Activated T-helper 2 cell treated with anti-CD3 and anti-CD28 coated beads, Interferon-gamma antibody, Interleukin-2, Interleukin-4, amounts not matched to agents 10 μg/mL and 5 μg/mL and 100 μg/mL, durations not matched to agents 14 hours and 24 hours and 36 hours (primary cell): ENCODE measurements at places on chromosomes 1 and 21. TPM values are rescaled to one million over a fixed set of nuclear protein-coding genes. Genes with fewer than 3 reads are reported as not detected.

DNA sequence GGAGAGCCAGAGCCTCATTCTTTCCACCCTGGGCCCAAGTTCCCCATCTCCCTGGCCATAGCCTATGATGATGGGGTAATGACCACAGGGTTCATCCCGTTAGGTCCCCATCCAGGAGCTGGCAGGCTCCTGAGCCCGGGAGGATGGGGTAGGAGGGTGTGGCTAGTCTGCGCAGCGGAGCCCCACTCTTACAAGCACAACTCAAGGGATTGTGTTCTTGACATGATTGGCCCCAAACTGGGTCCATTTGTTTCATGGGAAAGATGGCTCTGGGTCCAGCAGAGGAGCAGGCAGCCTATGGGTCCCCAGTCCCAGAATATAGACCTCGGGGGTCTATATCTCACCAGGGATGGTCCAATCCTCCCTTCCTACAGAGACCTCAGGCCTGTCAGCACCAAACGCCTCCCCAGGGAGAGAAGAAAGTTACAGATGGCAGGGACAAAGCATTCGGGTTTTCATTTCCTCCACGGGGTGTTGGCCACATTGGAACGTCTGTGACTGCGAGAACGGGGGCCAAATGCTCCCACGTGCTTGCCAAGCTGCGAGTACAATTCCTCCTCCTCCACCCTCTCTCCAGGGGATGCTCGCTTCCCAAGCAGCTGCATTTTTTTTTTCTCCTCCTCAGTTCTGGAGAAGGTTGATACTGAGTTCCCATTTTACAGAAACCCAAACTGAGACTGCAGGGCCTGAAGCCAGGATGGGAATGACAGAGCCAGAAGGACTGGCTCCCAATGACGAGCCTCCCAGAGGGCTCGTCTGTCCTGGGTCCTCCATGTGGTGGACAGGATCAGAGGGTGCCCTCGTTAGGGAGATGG, 71.0 kb downstream of the DHRS3 start:
- no peak for DNase-seq

- DNase-seq = no peak
These were observed 77.0 kb downstream of the MORN1 start for GRCh38 chr1:2314273-2314802.

- no peak for DNase-seq
These were observed 26.2 kb downstream of the VPS45 start for GRCh38 chr1:150093805-150094204.

DNA sequence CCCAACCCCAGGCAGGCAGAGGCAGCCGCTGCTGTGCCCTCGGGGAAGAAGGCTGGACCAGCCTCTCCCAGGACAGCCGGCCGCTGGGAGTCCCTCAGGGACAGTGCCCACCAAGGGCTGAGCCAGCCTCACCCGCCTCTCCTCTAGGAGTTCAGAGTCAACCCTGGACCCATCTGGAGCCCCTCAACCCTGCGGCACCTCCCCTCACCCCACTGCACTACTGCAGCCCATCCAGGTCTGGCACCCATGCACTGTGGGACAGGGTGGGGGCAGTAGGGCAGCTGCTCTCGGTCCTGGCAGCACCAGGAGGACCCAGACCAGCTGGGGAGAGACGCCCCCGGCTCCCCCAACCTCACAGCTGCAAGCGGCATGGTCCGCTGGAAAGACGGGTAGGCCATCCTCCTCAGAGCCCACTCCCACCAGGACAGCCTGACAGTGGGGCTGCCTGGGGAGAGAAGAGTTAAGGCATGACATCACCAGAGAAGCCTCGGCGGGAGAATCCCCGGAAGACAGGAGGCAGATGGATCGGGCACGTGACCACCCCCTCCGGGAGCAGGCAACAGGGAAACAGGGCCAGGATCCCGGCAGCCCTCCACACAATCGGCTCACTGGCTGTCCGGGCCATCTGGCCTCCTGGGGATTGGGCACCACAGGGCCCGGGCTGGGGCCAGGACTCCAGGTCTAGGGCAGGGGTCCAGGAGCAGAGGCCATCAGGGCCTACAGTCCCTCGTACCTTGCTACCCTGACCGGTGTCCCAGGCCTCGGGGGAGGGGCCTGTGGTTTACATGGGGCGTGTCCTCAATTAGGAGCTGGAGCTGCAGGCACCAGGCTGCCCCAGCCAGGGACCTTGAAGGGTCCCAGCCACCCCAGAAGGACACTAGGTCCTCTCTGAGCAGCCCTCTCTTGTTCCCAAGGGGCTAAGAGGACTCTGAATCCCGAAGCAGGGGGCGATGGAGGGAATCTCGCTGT, 3.1 kb downstream of the ACAP3 start:
- no peak for DNase-seq

DNA sequence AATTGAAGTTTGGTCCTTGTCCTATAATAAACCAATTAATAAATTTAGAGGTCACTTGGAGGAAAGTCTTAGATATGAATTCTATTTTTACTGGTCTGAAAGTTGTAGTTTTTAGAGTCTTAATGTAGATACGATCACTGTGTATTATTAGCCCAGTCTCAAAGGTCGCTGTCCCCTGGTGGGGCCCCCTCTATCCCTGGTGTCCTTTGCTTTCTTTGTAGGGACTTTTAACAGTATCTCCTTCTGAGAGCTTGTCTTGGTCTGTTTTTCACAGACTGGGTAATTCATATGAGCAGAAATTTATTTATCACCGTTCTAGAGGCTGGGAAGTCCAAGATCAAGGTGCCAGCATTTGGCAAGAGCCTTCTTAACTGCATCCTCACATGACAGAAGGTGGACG, 18.5 kb downstream of the CHD1L start:
- DNase-seq = no peak

Gene CFHR1
- total RNA-seq = not detected in 2 replicates

DNA sequence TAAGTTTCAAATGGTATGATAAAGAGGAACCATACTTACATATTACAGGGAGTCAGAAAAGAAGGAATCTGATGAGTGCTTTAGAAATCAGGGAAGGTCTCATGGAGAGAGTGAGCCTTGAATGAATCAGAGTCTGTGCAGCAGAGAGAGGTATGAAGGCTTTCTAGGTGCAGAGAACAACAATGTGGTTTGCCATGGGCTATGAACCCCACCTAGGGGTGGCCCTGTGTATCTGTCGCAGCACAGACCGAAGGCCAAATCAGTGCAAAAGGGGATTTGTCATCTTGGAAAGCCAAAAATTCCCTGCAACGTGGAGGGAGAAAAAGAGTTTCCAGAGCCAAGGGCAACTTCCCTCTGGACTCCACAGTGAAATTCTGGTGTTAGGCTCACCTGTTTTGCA, 3.5 kb downstream of the PAPPA2 start:
- DNase-seq = no peak

DNA sequence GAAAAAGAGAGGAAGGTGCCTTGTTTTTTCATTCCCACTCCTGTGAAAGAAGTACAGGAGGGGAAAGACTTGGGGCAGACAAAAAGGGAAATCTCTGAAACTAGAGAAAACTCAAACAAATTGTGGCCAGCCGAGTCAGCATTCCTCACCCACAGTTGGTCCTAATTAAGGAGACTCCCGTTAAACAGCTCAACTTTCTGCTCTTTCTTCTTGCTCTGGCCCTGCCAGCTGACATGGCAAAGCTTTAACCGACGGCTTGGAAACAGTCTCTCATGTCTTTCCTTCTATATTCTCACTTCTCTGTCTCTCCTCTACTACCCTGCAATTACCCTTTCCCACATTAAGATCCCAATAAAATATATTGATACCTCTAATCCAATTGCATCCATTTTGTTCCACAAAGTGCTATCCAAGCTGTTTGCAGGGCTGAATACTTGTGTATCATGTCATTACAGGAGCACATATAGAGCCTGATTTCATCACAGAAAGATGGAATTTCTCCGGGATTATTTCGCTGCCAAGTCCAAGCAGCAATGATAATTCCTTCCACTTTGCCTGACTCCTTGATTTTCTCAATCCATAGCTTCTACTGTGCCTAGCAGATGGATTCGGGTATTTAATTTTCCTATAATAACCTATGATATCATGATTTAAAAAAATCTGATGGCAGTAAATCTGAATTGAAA, 65.4 kb upstream of the IPO9 start:
- DNase-seq = no peak

Gene DNAH14
- 0.32 and 0.92 TPM in 2 replicates for total RNA-seq

- DNase-seq = no peak
These were observed 71.2 kb downstream of the DPYD start for GRCh38 chr1:97849345-97850340.

DNA sequence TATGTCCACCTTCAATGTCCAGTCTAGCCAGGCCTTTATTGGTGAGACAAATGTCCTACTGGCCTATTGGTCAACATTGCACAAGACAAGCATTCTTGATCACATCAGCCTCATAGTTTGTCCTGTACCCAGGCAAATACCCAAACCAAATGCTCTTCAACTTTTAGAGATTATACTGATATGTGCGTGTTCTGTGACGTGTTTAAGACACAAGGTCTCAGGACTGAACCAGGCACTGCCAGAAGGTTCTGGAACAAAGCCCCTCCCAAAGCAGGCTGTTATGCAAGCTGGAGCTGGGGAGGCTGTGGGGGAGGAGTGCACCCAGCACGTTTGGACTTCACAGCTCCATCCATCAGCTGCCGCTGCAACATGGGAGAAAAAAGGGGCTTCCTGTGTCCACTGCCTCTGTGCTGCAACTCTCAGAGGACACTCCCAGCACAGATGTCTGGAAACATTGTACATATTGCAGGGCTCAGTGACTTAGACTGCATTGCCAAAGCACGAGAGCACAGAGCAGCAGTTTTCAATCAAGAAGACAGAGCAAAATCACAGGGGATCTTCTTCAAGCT, 45.9 kb downstream of the NID1 start:
- no peak for DNase-seq

DNA sequence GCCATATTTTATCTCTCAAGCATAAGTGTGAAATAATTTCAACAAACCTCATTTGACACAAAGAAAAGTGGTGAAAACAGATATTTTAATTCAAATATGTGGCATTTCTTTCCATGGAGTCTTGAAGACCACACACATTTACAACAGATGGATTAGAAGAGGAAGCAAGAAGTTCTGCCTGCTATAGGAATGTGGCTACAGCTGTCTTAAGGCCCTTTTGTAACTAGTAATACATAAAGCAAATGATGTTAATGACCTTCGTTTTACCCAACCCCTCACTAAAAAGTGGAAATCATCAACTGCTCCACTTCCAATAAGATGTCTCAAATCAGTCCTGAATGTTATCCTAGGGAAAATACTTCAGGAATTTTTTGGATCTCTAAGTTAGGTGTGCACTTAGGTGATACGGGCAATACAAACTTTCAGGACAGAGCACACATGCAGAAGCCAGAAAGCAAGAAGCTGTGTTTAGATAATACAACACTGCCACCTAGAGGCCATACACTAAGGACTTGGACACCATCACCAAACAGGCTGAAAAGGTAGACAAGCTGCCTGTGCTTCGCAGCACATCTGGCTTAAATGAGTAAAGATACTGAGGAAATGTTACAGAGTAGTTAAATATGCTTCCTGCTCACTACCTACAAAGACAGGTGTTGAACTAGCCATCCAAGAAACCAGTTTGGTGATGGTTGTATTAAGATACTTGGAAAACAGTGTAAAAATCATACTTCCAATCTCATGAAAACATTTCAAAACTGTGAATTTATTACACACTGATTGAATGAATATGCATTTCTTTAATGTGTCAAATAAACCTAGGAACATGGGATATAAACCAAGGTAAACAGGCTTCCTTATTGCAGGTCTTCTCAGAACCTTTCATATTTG, 24.4 kb downstream of the RRAGC start:
- DNase-seq = peak; percentile 41

GRCh38 chr1:42934541-42935312, 23.9 kb downstream of the SLC2A1 start:
- DNase-seq = no peak

Gene PTPRF
- total RNA-seq = 3.0 and 3.2 TPM in 2 replicates

- no peak for DNase-seq
These were observed 3.4 kb downstream of the YTHDF2 start for GRCh38 chr1:28740118-28740517.

Gene OR14A2
- not detected in 2 replicates for total RNA-seq

DNA sequence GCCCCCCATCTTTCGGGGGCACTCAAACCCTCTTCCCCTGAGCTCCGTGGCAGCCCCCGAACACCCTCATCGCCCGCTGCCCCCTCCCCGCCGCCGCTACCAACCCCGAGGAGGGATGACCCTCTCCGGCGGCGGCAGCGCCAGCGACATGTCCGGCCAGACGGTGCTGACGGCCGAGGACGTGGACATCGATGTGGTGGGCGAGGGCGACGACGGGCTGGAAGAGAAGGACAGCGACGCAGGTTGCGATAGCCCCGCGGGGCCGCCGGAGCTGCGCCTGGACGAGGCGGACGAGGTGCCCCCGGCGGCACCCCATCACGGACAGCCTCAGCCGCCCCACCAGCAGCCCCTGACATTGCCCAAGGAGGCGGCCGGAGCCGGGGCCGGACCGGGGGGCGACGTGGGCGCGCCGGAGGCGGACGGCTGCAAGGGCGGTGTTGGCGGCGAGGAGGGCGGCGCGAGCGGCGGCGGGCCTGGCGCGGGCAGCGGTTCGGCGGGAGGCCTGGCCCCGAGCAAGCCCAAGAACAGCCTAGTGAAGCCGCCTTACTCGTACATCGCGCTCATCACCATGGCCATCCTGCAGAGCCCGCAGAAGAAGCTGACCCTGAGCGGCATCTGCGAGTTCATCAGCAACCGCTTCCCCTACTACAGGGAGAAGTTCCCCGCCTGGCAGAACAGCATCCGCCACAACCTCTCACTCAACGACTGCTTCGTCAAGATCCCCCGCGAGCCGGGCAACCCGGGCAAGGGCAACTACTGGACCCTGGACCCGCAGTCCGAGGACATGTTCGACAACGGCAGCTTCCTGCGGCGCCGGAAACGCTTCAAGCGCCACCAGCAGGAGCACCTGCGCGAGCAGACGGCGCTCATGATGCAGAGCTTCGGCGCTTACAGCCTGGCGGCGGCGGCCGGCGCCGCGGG, 837 bp downstream of the FOXD3 start:
- DNase-seq = peak; percentile 43

DNA sequence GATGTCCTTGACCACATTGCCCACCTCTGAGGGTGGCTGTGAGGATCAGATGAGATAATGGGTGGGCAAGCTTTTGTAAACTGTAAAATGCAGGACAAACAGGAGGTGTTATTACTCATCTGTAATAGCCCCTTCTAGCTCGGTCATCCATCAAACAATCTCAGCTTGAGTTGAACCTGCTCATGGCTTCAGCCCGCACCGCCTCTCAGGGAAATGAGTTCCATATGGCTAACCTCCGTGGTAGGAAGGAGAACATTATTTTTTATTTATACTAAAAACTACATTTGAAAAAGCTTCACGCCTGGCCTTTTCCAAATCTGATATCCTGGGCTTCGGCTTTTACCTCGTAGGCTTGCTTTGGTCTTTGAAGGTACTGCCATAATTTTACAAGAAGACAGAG, 116.2 kb upstream of the USP24 start:
- DNase-seq = no peak

DNA sequence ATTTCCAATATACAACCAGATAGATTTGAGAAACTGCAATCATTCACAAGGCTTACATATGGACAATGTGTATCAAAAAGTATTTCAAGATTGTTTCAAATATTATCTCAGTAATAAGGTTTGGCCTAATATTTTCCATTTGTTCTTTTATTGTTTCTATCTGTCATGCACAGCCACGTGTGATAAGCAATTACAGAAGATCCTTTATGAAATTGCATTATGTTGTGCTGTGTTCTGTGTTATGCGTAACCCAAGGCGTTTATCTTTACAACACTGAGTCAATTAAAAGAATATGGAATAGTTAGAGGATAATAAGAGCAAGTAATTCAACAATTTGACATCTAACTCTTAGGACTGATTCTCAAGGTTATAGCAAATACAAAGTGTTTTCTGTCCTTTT, 1009.3 kb upstream of the PRMT6 start:
- no peak for DNase-seq

GRCh38 chr1:31435471-31436409, 22.7 kb downstream of the SERINC2 start:
- no peak for DNase-seq

Gene RNU1-1
- 2,033 and 2,369 TPM in 2 replicates for total RNA-seq
